Mucosa of gallbladder (tissue), 1 donor: ENCODE measurements at places on chromosomes 5 and 9. TPM values are rescaled to one million over a fixed set of nuclear protein-coding genes. Genes with fewer than 3 reads are reported as not detected.

Gene WDR38
- total RNA-seq, result not detected

Gene TAF1L
- total RNA-seq, result 0.03 TPM

Gene PHYHD1
- total RNA-seq, result 14.6 TPM

Gene IRX4
- not detected for total RNA-seq

Gene BTNL8
- 47.3 TPM for total RNA-seq

Gene AMBP
- 1,366 TPM for total RNA-seq

Gene F2RL2
- 1.9 TPM for total RNA-seq

Gene TTC23L
- total RNA-seq, result 1.6 TPM

GRCh38 chr9:125960626-125961025, 213.5 kb downstream of the PBX3 start:
- DNase-seq, result no peak

GRCh38 chr9:127116088-127116726, 6.2 kb downstream of the ANGPTL2 start:
- DNase-seq, result no peak

- DNase-seq, result no peak
Observed at GRCh38 chr9:131031642-131032005, 22.6 kb downstream of the LAMC3 start.

GRCh38 chr5:883475-884181, 9.0 kb downstream of the BRD9 start:
- DNase-seq, result no peak

- no peak for DNase-seq
Observed at GRCh38 chr9:92047500-92047899, 67.7 kb downstream of the SPTLC1 start.

- DNase-seq, result peak; percentile 63
Observed at GRCh38 chr9:136107155-136107952, 11.3 kb downstream of the TMEM250 start.

DNA sequence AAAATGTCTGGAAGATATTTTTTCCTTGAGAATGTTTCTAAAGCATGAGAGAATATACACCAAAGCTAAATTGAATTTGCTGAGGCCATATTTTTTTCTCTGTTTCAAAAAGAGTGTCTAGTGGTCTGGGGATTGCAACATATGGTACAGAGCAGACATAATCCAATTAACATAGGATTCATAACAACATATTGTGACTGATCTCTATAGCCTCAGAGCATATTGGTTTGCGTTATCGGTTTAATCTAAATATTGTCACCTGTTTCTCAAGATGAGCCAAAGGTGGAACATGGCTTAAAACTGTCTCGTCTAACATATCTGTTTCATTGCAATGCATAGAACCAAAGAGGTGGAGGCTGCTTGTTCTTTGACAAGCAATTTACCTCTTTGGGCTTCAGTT, 3.9 kb downstream of the PPP3R2 start:
- DNase-seq, result no peak

GRCh38 chr5:54062958-54063357, 247.4 kb downstream of the ARL15 start:
- no peak for DNase-seq

GRCh38 chr5:180628211-180628610, 21.2 kb downstream of the FLT4 start:
- no peak for DNase-seq

GRCh38 chr5:137753691-137754187, 424 bp downstream of the HNRNPA0 start:
- DNase-seq, result no peak

GRCh38 chr9:80146466-80146865, 574.7 kb downstream of the TLE4 start:
- no peak for DNase-seq

DNA sequence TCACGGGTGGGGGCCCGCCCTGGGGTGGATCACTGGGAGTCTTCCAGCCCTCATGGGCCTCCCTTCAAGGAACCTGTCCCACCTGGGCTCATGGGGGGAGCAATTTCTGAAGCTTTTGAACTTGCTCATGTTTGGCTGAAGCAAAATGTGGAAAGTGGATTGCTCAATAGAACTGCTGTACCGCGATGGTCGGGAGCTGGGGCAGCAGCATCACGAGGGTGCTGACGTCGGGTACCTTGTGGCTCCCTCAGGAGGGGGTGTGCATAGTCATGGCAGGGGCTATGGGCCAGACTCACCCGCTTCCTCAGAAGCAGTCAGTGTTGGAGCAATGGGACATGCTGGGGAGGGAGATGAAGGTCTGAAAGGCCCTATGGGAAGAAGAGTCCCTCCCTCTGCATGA, 57.9 kb downstream of the PRRT1B start:
- DNase-seq, result no peak

GRCh38 chr5:50886657-50887345, 220.4 kb downstream of the PARP8 start:
- no peak for DNase-seq

DNA sequence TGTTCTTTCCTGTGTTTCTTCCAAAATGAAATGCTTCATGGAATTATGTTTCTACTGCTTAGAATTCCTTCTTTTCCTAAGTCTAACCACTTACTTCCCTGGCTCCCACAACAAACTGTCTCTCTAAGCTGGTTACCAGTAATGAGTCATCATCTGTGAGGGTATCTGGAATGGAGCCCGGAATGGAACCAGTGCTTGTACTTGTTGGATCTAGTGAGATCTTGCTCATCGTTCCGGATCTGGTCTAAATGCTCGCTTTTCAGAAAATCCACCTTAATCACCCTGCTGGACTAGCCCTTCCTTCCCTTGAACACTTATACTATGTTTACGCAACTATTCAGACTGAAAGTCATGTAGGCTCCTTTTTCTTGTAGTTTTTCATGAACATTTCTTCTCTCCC, 184.8 kb downstream of the PBX3 start:
- DNase-seq, result peak; percentile 24

GRCh38 chr9:127140842-127141675, 18.6 kb upstream of the ANGPTL2 start:
- no peak for DNase-seq

GRCh38 chr9:81344366-81344765, 345.0 kb downstream of the TLE1 start:
- DNase-seq, result no peak
